ENCODE measurements at places on chromosomes 11 and 22.

- no peak for DNase-seq
Measured at GRCh38 chr22:48707763-48708557, 1119.7 kb downstream of the BRD1 start.

DNA sequence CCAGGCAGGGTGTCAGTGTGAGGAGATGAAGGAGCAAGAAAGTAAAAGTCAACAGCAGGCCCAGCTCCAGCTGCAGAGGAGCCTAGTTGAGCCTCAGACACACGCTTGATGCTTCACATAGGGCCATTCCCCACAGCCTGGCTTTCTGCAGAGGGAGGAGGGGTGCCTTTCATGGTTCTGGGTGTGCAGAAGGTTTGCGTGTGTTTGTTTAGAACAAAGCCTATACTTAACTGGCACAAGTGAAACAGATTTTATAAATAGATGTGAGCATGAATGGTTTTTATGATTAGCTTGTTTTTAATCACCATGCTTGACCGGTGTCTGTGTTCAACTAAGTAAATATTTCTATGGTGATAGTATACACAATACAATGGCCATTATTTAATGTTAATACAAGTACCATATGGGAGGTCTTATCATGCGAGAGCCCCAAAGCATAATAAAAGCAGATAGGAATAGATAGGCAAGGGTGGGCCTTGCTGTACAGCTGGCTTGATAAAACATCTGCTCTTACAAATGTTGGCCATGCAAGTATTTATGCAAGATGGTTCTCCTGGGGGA lies 290.2 kb downstream of the ETS1 start:
- no peak for DNase-seq

GRCh38 chr11:118144301-118145268 lies 8.0 kb downstream of the SCN4B start:
- peak; percentile 22 for DNase-seq

DNA sequence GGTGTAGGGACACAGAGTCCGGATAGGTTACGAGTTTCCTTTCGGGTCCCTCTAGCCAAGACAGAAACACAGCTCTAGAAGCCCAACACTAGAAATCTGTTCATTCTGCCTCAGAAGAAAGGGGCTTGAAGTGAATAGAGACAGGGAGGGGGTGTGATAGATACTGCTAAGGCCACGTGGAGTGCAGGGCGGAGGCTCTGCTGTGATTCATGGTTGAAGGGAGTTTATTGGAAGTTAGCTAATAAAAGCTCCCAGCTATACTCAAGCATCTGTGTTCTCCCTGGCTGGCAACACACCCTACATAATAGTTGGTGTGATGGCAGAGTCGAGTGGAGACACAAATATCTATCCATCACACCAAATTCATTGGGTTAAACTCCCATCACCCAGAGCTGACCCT lies 337.4 kb downstream of the CADM1 start:
- DNase-seq, result no peak

DNA sequence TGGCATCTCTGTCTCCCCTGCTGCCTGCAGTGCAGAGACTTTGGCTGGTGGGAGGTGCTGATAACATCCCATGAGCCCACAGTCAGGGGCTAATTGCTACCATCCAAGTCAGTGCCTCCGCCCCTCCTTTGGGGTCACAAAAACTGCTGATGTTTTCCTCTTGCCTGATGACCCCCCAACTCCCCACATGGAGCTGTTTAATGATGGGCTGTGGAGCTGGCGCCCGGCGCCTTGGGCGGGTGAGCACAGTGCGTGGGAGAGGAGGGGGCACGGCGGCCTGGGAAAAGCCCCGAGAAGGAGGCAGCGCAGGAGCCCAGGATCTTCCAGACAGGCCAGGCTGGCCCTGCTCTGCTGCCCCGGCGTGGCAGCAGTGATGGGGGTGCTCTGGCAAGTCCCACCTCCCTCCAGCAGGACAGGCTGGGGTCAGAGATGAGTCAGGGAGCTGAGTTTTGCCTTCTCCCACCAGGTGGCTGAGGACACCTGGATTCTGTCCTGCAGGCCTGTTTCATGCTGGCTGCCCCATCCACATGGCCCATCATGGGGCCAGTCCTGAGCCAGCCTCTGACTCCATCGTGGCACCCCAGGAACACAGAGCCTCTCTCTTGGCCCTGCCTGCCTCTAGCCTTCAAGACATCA lies 43.8 kb downstream of the NECTIN1 start:
- DNase-seq, result no peak

- DNase-seq, result no peak
Measured at GRCh38 chr11:68938816-68939582, 35.3 kb downstream of the IGHMBP2 start.

- DNase-seq, result no peak
Measured at GRCh38 chr11:82321206-82321605, 412.5 kb downstream of the FAM181B start.
